ENCODE measurements at places on chromosomes 4 and X. TPM values are rescaled to one million over a fixed set of nuclear protein-coding genes. Genes with fewer than 3 reads are reported as not detected.

KLB gene
- 0.27 TPM for total RNA-seq

FGD1 gene
- total RNA-seq = 10.3 TPM

RHOH gene
- total RNA-seq = 0.18 TPM

F11 gene
- not detected for total RNA-seq

PPA2 gene
- total RNA-seq = 60.1 TPM

SPIN2A gene
- total RNA-seq = 1.9 TPM

PALLD gene
- 37.3 TPM for total RNA-seq

CT45A1 gene
- total RNA-seq = not detected

USP26 gene
- total RNA-seq = not detected

DCAF4L1 gene
- 0.18 TPM for total RNA-seq

EVC gene
- total RNA-seq = 10.4 TPM

C4orf36 gene
- total RNA-seq = 1.7 TPM

MECP2 gene
- total RNA-seq = 47.6 TPM

TRIM60 gene
- total RNA-seq = not detected

NAT8L gene
- 9.2 TPM for total RNA-seq

DDX53 gene
- not detected for total RNA-seq

CPZ gene
- 5.0 TPM for total RNA-seq

TMEM47 gene
- 48.0 TPM for total RNA-seq

DIPK2B gene
- total RNA-seq = 5.0 TPM

DCAF12L1 gene
- total RNA-seq = 0.18 TPM

HELT gene
- not detected for total RNA-seq

USP27X gene
- total RNA-seq = 8.2 TPM

RBM47 gene
- total RNA-seq = 1.8 TPM

TRPC5OS gene
- not detected for total RNA-seq

EOLA2 gene
- 12.9 TPM for total RNA-seq

FSTL5 gene
- 85.7 TPM for total RNA-seq

TRO gene
- total RNA-seq = 78.4 TPM

QRFPR gene
- 4.2 TPM for total RNA-seq

RIPPLY1 gene
- not detected for total RNA-seq

AR gene
- total RNA-seq = 2.1 TPM

SH3BGRL gene
- total RNA-seq = 64.1 TPM

DUX4 gene
- total RNA-seq = not detected

PHEX gene
- 0.82 TPM for total RNA-seq

SSX3 gene
- total RNA-seq = not detected

IL15 gene
- 1.1 TPM for total RNA-seq

TMEM164 gene
- total RNA-seq = 22.0 TPM

RHOXF1 gene
- total RNA-seq = not detected

GAGE12J gene
- not detected for total RNA-seq

TMPRSS11D gene
- total RNA-seq = not detected

HS6ST2 gene
- 14.4 TPM for total RNA-seq

All from cerebellum (tissue), 4 donors.